ENCODE measurements at places on chromosomes 7 and 10. TPM values are rescaled to one million over a fixed set of nuclear protein-coding genes. Genes with fewer than 3 reads are reported as not detected.

- no peak for DNase-seq
Observed at GRCh38 chr7:144668503-144668902, 167.3 kb downstream of the TPK1 start.

GRCh38 chr7:148708026-148708885, 9.6 kb downstream of the CUL1 start:
- DNase-seq = no peak

GRCh38 chr7:81482600-81483186, 287.2 kb downstream of the HGF start:
- no peak for DNase-seq

GRCh38 chr7:155489862-155490696, 32.1 kb downstream of the EN2 start:
- DNase-seq = no peak

GRCh38 chr7:116873619-116874018, 11.2 kb downstream of the CAPZA2 start:
- DNase-seq = no peak

- no peak for DNase-seq
Observed at GRCh38 chr7:120993553-120994191, 5.2 kb downstream of the CPED1 start.

GRCh38 chr7:91250706-91251105, 13.5 kb upstream of the FZD1 start:
- no peak for DNase-seq

DNA sequence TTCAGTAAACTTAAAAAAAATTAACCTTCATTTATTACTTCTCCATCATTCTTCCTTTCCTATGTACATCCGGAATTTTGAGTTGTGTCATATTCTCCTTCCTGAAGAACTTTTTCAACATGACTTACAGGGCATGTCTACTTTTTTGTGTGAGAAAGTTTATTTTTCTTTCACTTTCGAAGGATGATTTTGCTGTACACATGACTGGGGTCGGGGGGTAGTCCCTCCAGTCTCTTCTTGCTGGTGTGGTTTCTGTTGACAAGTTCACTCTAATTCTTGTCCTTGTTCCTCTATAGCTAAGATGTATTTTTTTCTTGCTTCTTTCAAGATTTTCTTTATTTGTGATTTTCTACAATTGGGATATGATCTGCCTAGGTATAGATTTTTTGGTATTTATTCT, 55.8 kb downstream of the INPP5A start:
- DNase-seq = no peak

- DNase-seq = no peak
Observed at GRCh38 chr10:34351161-34351560, 463.9 kb downstream of the PARD3 start.

DNA sequence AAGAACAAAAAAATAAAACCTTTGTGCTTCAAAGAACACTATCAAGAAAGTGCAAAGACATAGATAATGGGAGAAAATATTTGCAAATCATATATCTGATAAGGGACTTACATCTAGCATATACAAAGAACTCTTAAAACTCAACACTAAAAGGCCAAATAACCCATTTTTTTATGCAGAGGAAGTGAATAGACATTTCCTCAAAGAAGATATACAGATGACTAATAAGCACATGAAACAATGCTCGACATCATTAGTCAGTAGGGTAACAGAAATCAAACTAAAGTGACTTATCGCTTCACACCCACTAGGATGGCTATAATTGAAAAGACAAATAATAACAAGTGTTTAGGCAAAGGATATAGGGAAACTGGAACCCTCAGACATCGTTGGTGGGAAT, 78.0 kb downstream of the MALSU1 start:
- DNase-seq = no peak

GRCh38 chr7:54960517-54960916, 58.3 kb upstream of the EGFR start:
- no peak for DNase-seq

DNA sequence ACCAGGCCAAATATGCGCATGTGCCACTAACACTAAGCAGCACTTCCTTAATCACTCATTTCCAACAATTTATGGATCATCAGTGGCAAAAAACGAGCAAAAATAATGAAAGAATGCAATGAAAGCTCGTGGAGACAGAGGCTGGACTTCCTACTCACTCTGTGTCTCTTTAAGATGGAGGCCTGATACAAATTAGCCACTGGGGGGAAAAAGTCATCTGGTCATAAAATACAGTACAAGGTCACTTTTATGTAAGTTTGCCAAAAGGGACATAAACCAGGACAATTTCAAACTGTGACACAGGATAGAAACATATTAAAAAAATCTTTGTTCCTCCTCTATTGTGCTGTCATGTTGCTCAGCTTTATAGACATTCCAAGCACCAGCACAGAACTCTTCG, 101.7 kb downstream of the LMBR1 start:
- no peak for DNase-seq

The TAS2R41 gene
- not detected for total RNA-seq

The HTRA1 gene
- total RNA-seq = 123 TPM

The PON3 gene
- 8.9 TPM for total RNA-seq

The CTTNBP2 gene
- 21.5 TPM for total RNA-seq

The KIAA1549 gene
- total RNA-seq = 5.2 TPM

The LIPF gene
- not detected for total RNA-seq

The GSTO2 gene
- 2.1 TPM for total RNA-seq
